ENCODE measurements at places on chromosomes 7 and 10.
A peak's percentile ranks its signal among the peaks of the same experiment; 100 is the strongest.

DNA sequence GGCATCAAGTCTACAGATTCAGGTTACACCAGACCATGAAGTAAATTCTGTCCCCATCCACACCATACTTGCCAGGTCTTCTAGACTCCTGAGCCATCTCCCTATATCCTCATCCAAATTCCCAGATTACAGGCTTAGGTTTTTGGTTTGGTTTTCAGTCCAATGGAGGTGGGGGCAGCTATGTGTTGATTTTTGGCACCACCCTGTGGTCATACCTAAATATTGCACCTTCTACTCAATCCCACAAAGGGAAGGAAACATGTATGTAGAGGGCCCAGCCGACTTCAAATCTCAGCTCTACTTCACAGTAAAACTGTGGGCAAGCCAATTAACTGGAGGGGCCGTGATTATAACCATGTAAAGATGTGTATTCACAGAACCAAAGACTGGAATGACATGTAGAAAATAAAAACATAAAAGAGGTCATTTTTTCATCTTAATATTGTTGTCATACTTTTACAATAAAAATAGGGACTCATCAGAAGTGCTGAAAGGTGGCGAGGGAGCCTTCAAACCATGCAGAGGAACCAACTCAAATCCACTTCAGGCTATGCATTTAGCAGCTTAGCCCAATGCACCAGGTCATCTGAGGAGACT, 19.8 kb downstream of the ERCC6 start:
- peak; percentile 19 for DNase-seq

- DNase-seq: no peak
Measured at GRCh38 chr10:94183666-94184264, 179.0 kb downstream of the NOC3L start.

GRCh38 chr10:114990586-114990985, 52.6 kb downstream of the TRUB1 start:
- DNase-seq: no peak

DNA sequence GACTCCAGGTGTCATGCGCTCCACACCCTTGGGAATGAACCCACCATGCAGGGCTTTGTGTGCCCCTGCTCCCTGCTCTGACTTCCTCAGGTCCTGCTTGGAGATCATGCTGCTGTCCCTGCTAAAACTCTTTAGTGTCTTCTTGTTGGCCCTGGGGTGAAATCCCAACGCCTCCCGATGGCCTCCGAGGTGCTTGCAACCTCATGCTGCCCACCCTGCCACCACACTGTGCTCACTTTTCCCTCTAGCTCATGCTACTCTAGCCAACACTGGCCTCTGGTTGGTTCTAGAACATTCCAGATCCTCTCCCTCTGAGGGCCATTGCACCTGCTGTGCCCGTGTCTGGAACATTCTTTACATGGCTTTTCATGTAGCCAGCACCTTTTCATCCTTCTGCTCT, 227.7 kb downstream of the ADAM12 start:
- no peak for DNase-seq

DNA sequence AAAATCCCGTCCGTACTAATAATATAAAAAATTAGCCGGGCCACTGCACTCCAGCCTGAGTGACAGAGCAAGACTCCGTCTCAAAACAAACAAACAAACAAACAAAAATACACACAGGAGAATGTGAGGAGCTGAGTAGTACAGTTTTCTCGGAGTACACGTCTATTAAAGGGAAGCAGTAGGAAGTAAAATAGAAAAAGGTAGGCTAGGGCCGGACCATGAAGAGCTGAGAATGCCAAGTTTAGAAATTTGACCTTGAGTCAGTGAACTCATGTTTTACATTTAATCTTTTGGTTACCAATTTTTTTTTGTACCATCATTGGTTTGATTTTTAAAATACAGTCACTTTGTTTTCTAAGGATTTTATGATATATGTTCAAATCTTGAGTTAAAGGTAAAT, 64.1 kb downstream of the KAT6B start:
- DNase-seq: no peak

- no peak for DNase-seq
Measured at GRCh38 chr7:136061433-136061832, 84.3 kb upstream of the MTPN start.

- no peak for DNase-seq
Measured at GRCh38 chr7:126210707-126211106, 1042.0 kb downstream of the GRM8 start.

DNA sequence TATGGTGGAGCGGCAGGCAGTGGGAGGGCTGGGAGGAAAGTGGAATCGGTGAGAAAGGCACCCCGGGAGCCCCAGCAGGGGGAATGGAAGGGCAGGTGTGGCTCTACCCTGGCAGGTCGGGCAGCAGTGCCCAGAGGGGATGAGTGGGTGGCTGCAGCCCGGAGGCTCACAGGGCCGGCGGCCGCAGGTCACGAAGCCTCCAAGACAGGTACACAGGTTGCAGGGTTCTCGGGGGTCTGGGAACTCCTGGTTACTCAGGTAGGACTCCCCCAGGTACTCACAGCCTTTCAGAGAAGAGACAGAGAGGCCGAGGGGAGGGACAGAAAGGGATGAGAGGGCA, 21.8 kb downstream of the KCP start:
- no peak for DNase-seq

GRCh38 chr7:45187089-45187945, 29.7 kb downstream of the RAMP3 start:
- no peak for DNase-seq

GRCh38 chr10:102578782-102579181, 65.5 kb upstream of the TRIM8 start:
- no peak for DNase-seq

DNA sequence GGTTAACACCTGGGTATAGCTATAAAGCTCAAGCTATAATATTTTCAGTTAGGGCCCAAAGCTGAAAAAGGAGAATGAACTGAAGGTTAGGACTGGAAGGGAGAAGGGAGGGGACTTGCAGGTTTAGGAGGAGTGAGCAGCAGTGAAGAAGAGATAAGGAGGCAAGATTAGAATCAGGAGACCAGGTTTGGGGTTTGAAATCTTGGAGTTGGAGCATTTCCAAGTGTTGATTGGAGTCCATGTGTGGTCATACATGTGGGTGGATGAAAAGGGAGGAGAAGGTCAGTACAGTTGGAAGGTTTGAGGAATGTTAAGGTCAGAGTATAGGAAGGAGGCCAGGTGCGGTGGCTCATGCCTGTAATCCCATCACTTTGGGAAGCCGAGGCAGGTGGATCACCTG, 8.6 kb upstream of the ANLN start:
- no peak for DNase-seq

DNA sequence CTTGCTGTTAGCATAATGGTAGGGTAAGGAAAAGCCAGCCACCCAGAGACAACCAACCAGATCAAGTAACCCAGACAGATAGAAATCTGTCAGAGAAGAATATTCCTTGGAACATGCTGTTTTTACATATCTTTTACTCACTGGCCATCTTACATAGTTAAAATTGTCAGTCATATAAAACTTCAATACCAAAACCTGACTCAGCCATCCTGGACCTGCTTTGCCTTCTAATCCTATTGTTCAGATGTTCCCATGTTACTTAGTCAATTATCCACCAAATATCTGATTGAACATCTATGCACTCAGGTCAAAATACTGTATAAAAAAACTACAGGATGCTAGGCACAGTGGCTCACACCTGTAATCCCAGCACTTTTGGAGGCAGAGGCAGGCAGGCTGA, 466.5 kb upstream of the NRP1 start:
- no peak for DNase-seq

DNA sequence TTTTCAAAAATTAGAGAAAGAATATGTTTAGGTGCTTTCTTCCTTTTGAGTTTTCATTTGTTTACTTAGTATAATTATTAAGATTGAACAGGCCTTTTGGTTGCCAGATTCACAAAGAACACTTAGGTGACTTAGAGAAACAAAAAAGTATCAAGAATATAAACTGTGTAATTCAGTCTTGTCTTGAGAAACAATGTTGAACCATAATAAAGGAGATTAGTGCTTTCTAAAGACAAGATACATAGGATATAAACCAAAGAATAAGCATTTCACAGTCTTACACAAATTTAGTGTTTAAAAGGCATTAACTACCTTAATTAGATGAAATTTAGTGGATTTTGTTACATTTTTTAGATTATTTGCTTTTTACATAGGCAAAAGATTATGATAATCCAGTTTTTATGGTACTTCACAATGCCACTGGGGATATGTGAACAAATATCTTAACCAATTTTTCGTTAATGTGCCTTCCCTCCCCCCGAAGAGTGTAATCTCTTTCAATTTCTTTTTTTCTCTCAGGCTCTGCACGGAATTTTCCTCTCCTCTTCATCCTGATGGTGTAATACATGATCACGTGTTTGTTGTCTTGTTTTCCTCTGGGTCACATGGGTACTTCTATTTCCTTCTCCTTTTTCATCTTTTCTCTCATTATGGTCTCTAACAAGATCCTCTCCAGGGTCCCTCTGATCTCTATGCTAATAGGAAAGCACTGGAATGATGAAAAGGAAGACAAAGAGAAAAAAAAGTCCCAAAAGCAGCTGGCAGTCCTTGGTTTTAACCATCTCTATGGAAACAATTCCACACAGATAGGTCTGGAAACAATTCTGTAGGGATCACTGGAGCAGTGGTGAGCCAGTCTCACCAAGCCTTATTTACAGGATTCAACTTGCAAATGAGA, 3.7 kb upstream of the HNRNPH3 start:
- DNase-seq: no peak

GRCh38 chr10:133267829-133268228, 8.8 kb downstream of the ADAM8 start:
- no peak for DNase-seq

DNA sequence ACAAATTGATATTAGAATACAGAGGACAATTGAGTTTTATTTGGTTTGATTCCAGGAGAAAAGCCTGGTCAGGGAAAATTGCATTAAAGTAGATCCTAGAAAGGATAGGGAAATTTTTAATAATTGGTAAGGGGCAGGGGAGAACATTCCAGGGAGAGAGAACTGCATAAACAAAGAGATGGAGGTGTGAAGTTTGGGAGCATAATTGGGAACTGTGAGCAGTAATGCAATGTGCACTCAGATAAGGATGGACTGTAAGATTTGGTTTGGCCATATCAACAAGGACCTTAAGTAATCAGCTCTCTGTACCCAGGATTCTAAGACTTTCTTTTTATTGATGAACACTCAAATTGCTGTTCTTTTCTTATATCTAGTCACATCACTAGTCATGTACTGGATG, 41.4 kb downstream of the ZMYND11 start:
- no peak for DNase-seq

DNA sequence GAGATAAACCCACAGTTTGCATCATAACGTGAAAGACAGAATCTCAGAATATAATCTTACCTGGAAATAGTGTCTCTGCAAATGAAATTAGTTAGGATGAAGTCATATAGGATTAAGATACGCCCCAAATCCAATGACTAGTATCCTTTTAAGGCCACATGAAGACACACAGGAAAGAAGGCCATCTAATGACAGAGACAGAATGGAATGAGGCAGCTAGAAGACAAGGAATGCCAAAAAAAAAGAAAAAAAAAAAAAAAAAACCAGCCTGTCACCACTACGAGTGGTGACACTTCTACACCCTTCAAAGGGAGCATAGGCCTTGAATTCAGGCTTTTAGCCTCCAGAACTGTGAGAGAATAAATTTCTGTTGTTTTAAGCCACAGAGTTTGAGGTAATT, 82.9 kb downstream of the HYCC1 start:
- DNase-seq: no peak

DNA sequence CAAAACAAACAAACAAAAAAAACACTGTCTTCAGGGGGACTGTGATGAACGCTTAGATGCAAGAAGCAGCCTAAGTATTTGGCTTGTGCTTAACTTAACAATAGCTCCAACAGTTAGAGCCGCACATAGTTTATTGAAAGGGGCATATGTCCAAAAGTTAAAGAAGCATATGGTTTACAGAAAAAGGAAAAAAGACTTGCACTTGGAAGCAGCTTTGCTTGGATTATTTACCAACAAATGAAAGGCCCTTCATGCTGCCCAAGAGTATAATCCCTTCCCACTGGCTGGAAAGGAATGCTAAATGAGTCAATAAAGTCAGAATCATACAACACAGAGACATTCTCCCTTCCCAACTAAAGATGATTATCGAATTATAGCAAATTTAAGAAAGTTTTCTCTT, 77.9 kb downstream of the GLI3 start:
- no peak for DNase-seq

GRCh38 chr10:102434394-102435132, 2.2 kb upstream of the CUEDC2 start:
- no peak for DNase-seq

DNA sequence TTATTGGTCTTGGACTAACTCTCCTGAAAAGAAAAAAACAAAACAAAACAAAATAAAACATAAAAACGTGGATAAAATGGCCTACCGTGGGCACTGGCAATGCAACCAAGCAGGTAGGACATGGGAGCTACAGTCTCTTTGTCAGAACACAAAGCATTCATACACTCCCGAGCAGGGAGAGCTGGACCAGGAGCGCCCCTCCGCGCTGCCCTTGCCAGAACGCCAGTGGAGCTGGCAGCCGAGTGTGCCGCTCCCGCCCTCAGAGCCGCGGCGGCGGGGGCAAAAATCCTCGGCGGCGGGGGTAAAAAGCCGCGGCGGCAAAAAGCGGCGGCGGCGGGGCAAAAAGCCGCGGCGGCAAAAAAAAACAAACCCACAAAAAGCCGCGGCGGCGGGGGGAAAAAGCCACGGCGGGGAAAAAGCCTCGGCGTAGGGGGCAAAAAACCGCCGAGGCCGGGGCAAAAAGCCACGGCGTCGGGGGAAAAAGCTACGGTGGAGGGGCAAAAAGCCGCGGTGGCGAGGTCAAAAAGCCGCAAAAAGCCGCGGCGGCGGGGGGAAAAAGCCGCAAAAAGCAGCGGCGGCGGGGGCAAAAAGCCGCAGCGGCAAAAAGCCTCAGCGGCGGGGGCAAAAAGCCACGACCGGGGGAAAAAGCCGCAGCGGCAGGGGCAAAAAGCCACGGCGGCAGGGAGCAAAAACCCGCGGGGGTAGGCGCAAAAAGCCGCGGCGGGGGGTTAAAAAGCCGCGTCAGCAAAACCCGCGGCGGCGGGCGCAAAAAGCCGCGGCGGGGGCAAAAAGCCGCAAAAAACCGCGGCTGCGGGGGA, 418.1 kb downstream of the ZNF716 start:
- no peak for DNase-seq

DNA sequence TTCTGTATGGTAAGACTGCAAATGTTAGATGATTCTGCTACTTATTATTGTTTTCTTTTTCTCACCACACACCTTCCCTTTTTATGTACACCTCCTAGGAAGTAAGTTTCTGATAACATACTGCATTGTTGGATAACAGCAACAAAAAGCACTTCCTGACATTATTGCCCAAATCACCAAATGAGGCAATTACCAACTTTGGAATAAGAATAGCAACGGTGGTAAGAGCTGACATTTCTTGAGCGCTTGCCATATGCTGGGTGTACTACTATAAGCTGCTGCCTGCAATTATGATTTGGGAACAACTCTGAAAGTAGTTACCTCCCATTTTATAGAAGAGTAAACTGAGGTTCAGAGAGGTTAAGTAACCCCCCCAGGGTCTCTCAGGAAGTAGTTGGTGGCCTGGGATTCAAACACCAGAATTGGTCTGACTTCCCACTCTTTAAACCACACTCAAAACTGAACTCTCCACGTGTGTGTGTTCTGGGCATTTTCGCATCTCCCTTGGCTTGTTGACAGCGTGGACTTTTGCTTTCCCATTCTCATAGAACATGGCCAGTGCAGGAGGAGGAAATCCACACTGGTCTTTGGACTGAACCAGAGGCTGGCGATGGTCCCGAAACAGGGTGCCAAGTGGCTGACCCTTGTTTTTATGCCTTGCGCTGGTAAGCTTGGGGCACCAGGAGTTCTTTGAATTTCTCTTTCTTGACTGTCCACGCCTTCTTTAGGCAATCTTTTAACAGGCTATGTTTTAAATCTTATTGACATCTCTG, 71.4 kb downstream of the TCF7L2 start:
- no peak for DNase-seq
